NCI-H2227 treated with DMSO at 0.1 percent for 48 hours (cell line): ENCODE measurements at places on chromosomes 7 and 10.

- no peak for DNase-seq
Measured at GRCh38 chr7:133019590-133019989, 62.3 kb downstream of the CHCHD3 start.

- DNase-seq: no peak
Measured at GRCh38 chr10:14904316-14904732, 25.7 kb downstream of the SUV39H2 start.

DNA sequence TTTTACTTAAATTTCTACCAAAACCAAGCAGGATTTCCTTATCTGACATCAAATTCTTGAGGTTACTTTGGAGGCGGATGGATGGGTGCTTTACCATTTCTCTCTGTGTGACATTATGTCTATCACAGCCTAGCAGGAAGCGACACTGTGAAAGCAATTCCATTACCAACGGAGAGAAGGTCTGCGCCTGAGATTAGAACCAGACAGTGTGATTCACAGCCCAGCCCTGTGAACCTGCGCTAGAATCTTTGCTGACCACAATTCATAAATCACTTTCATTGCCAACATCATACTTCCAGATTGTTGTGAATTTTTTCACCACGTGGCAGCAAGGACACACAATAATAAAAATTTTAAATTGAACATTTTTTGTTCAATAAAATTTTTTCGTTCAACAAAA lies 126.5 kb downstream of the CUBN start:
- no peak for DNase-seq

GRCh38 chr7:145633513-145633912 lies 483.1 kb upstream of the CNTNAP2 start:
- DNase-seq: no peak

GRCh38 chr10:112053895-112054294 lies 129.7 kb downstream of the GPAM start:
- DNase-seq: no peak

DNA sequence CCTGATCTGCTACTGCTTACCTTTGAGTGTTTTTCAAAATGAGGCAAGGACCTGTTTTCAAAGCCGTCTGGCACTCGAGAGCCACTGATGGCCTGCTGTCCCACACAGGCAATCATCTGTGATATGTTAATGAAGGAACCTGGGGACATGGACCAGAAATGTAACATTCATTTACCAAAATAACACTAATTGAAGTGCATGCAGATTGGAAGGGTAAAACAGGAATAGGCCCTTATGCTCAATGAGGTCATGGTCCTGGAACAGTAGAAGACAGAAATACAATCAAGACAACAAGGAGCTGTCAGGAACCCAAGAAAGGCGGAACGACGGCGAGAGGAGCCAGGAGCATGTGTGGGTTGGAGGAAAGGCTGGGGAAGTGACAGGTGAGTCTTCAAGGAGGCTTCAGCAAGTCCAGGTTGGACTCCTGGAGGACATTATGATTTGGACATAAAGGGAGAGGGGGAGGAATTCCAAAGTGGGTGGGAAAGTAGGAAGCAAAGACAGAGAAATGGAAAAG lies 28.3 kb downstream of the POLR3A start:
- DNase-seq: no peak

- no peak for DNase-seq
Measured at GRCh38 chr10:78002541-78003288, 26.6 kb downstream of the POLR3A start.
